Progenitor cell of endocrine pancreas (in vitro differentiated cells): ENCODE measurements at places on chromosomes 7 and 10. TPM values are rescaled to one million over a fixed set of nuclear protein-coding genes. Genes with fewer than 3 reads are reported as not detected.

ITGA8 gene
- 0.36 TPM in 1 of 2 replicates, not detected in the other for total RNA-seq

GRCh38 chr10:55870186-55870585, 490.9 kb downstream of the ZWINT start:
- H3K36me3 ChIP-seq = no peaks in the 10 kb centered on the region
- H3K27ac ChIP-seq = no peak overlapping the region
- no peaks in the 10 kb centered on the region for H3K27me3 ChIP-seq
- H3K4me3 ChIP-seq = no peak overlapping the region

IFT22 gene
- total RNA-seq = 60.3 and 60.6 TPM in 2 replicates

DNA sequence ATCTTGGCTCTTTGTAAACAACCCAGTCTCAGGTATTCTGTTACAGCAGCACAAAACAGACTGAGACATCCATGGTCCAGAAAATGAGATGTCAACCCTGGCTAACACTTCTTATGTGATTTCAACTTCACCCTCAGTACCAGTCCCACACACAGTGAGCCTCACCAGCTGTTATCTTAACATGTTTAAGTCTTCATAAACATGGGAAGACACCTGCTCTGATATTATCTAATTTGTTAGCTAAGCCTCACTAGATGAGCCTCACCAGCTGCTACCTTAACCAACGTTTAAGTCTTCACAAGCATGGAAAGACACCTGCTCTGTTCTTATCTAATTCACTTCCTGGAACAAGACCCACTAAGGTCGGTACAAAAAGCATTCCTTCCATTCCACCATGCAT, 130.8 kb downstream of the CALN1 start:
- DNase-seq = no peak
- H3K4me1 ChIP-seq = no peaks in the 10 kb centered on the region
- peaks cover 10% of the 10 kb centered on the region for H3K27me3 ChIP-seq
- H3K27ac ChIP-seq = no peak overlapping the region
- no peak overlapping the region for H3K4me3 ChIP-seq

- H3K4me1 ChIP-seq = peaks cover 2% of the 10 kb centered on the region
- peaks cover 1% of the 10 kb centered on the region for H3K36me3 ChIP-seq
- H3K27me3 ChIP-seq = no peaks in the 10 kb centered on the region
- no peak overlapping the region for H3K27ac ChIP-seq
- no peak for DNase-seq
These were observed 75.7 kb downstream of the PTPRE start for GRCh38 chr10:127982601-127983000.

DNA sequence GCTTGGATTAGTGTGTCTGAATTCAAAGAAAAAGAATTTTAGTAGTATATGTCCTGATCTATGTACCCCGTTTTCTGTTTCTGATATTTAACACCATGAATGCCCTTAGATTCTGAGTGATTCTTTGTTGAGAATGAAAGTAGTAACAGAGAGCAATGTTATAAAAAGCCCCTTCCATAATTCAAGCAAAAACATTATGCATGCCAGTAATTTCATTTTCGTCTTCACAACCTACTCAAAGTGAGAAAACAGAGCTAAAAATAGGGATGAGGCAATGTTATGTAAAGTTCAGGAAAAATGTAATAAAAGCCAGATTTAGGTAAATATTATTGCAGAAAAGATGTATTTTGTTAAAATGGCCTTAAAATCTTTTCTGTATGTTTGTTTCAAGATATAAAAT, 28.1 kb downstream of the PTPRZ1 start:
- no peaks in the 10 kb centered on the region for H3K36me3 ChIP-seq
- no peaks in the 10 kb centered on the region for H3K27me3 ChIP-seq
- no peak overlapping the region for H3K4me3 ChIP-seq
- DNase-seq = no peak

GRCh38 chr10:126569513-126570244, 100.8 kb downstream of the C10orf90 start:
- H3K4me1 ChIP-seq = peaks cover 6% of the 10 kb centered on the region
- no peak for DNase-seq
- no peaks in the 10 kb centered on the region for H3K36me3 ChIP-seq
- H3K27me3 ChIP-seq = peaks cover 46% of the 10 kb centered on the region
- H3K4me3 ChIP-seq = no peak overlapping the region

PLCE1 gene
- total RNA-seq = 12.1 and 14.1 TPM in 2 replicates

DNA sequence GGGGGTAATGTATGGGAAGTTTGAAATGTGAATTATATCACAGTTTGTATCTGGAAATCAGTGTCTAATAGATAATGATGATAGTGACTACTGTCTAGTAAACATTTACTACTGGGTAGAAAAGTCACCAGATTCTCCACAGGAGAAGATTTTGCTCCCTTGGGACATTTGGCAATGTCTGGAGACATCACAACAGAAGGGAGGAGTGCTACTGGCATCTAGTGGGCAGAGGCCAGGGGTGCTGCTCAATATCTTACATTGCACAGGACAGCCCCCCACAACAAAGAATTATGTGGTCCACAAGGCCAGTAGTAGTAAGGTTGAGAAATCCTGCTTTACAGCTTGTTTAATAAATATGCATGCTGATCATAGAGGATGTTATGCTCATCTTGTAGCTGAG, 92.3 kb upstream of the PRPS1L1 start:
- DNase-seq = no peak
- no peaks in the 10 kb centered on the region for H3K27me3 ChIP-seq
- H3K4me1 ChIP-seq = peaks cover under 1% of the 10 kb centered on the region
- no peaks in the 10 kb centered on the region for H3K36me3 ChIP-seq
- H3K4me3 ChIP-seq = no peak overlapping the region

HOXA2 gene
- total RNA-seq = 17.9 and 18.6 TPM in 2 replicates

DNA sequence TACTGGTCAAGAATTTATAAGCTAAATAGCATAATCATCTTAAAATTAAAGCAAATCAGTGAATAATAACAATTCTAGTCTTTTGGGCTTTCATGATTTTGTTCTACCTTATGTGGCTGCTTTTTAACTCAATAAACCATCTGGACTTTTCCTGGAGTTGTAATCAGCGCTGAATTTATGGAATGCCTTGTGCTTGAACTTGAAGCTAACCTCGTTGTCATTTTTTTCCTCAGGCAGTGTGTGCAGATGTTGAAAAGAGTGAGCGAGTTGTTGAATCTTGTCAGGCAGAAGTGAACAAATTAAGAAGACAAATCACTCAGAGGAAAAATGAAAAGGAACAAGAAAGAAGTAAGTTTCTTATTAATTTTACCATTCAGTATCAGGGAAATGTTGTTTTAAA, 29.5 kb downstream of the ABRAXAS2 start:
- no peak for DNase-seq
- H3K27me3 ChIP-seq = no peaks in the 10 kb centered on the region
- H3K4me3 ChIP-seq = no peak overlapping the region

MMD2 gene
- total RNA-seq = not detected in 2 replicates

- peak overlapping the region; percentile 97 for H3K4me3 ChIP-seq
- no peaks in the 10 kb centered on the region for H3K27me3 ChIP-seq
- H3K27ac ChIP-seq = peak overlapping the region; percentile 99
- peaks cover 15% of the 10 kb centered on the region for H3K36me3 ChIP-seq
- peaks cover 85% of the 10 kb centered on the region for H3K4me1 ChIP-seq
These were observed 11.1 kb downstream of the HOXA4 start for GRCh38 chr7:27119412-27119911.

GRCh38 chr10:26697163-26697921, at the start of gene PDSS1:
TSS of gene PDSS1 (plus strand) at chr10:26697701. CDS start at chr10:26697712, 11 bp downstream.
- peaks cover 14% of the 10 kb centered on the region for H3K4me1 ChIP-seq
- H3K27ac ChIP-seq = peak within 1 kb of the TSS; percentile 96
- H3K27me3 ChIP-seq = peaks cover 11% of the 10 kb centered on the region
- peak within 1 kb of the TSS; percentile 94 for H3K4me3 ChIP-seq
- peaks cover 3% of the 10 kb centered on the region for H3K36me3 ChIP-seq
- peak; percentile 42 for DNase-seq

DNA sequence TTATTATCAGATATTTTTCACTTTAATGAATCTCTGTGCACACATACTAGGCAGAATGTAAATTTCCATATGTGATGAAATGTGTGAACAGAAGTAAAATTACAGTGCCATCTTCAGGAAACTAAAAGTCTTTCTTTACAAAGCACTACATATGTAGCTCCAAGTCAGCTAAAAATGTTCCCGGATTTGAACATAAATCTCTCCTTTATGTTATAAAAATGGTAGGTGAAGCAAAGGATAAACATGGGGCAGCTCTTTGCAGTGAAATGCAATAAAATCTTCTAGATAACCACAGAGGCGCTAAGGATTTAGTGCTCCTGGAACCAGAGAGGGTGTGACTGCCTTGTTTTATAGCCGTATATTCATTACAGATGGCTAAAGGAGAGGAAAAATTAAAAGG, 104.9 kb upstream of the C7orf33 start:
- no peak overlapping the region for H3K4me3 ChIP-seq
- no peak overlapping the region for H3K27ac ChIP-seq
- peaks cover 3% of the 10 kb centered on the region for H3K4me1 ChIP-seq
- H3K27me3 ChIP-seq = peaks cover 11% of the 10 kb centered on the region
- H3K36me3 ChIP-seq = no peaks in the 10 kb centered on the region

CTAGE8 gene
- total RNA-seq = 7.2 and 8.9 TPM in 2 replicates

ZMIZ2 gene
- 217 and 222 TPM in 2 replicates for total RNA-seq

- H3K4me3 ChIP-seq = no peak overlapping the region
- H3K4me1 ChIP-seq = peaks cover 43% of the 10 kb centered on the region
- H3K27me3 ChIP-seq = no peaks in the 10 kb centered on the region
- H3K27ac ChIP-seq = peak overlapping the region; percentile 28
- no peak for DNase-seq
- peaks cover 1% of the 10 kb centered on the region for H3K36me3 ChIP-seq
These were observed 116.1 kb downstream of the FANK1 start for GRCh38 chr10:126012485-126012884.

WEE2 gene
- total RNA-seq = 0.16 and 0.36 TPM in 2 replicates

NUTM2A gene
- total RNA-seq = 2.9 and 4.3 TPM in 2 replicates

GRCh38 chr10:123150271-123150985, 2.5 kb downstream of the HMX2 start:
- H3K4me3 ChIP-seq = peak overlapping the region; percentile 59
- no peaks in the 10 kb centered on the region for H3K36me3 ChIP-seq
- H3K27me3 ChIP-seq = peaks cover 66% of the 10 kb centered on the region
- H3K4me1 ChIP-seq = peaks cover 21% of the 10 kb centered on the region
- DNase-seq = no peak

NEUROG3 gene
- 7.2 and 7.3 TPM in 2 replicates for total RNA-seq

DNA sequence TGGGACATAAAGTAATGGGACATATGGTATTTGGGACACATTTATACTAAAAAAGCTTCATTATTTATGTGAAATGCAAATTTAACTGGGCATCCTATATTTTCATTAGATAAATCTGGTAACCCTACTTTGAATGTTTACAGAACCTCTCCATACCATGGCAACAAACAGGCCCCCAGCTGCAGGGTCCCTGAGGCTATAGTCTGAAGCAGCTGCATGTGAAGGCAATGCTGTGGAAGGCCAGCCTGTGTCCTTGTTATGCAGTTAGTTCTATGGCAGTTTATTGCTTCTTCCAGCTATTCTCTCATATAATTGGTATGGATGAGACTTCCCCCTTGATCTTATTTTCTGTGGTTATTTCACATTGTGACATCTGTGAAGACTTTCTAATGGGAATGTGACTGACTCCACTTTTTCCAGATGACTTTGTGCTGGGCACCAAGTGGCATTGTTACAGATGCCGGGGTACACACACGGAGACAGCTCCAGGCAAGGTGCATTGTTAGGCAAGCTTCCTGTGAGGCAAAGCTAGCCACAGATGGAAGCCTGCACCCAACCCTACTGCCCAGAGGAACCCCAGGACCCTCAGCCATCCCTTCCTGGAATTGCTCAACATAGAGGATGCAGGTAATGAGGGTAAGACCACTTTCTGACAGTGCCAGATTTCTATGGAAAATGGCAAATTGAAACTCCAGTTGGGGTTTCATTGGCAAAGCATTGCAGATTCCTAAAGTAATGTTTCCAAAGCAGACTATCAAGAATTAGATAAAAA, 49.5 kb upstream of the ADAM12 start:
- H3K4me1 ChIP-seq = peaks cover 3% of the 10 kb centered on the region
- no peaks in the 10 kb centered on the region for H3K36me3 ChIP-seq
- no peak overlapping the region for H3K4me3 ChIP-seq
- no peak for DNase-seq

- no peaks in the 10 kb centered on the region for H3K36me3 ChIP-seq
- no peak overlapping the region for H3K4me3 ChIP-seq
- no peak overlapping the region for H3K27ac ChIP-seq
- peaks cover 24% of the 10 kb centered on the region for H3K4me1 ChIP-seq
These were observed 68.1 kb upstream of the GSDME start for GRCh38 chr7:24825381-24825794.

TET1 gene
- 36.2 and 37.3 TPM in 2 replicates for total RNA-seq

DNA sequence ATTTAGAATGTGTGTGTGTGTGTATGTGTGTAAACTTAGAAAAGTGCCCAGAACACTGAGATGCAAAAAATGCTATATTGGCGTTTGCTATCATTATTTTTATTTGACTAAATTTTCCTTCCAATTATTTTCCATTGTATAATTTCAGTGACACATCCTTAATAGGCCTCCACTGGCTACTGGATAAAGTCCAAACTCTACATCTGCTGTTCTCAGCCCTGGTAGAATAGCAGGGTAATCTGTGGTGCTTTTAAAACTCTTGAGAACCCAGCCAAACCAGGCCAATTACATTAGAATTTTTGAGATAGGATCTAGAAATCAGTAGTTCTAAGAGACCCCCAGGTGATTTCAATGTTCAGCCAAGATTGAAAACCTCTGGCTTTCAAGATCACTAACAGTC, 66.4 kb downstream of the ZNF503 start:
- H3K4me3 ChIP-seq = no peak overlapping the region
- DNase-seq = no peak
- H3K4me1 ChIP-seq = no peaks in the 10 kb centered on the region
- peaks cover 1% of the 10 kb centered on the region for H3K36me3 ChIP-seq
- H3K27me3 ChIP-seq = peaks cover 20% of the 10 kb centered on the region

DNA sequence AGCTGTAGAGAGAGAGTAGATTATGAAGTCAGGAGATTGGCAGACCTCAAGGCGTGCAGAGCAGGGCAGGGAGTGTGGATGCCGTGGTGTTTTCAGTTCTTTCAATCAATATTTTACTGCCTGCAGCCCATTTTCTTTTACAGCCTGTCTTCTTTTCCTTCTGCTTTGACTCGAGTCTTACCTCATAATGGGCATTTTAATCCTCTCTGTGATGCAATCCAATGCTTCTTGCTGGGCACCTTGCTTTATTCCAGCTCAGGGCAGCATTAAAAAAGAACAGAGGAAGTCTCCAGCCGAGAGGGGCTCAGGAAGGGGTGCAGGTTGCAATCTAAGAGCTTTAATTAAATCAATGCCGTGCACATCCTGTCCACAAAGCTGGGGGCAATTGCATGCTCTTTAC, 839.0 kb downstream of the LRMDA start:
- H3K4me1 ChIP-seq = peaks cover 11% of the 10 kb centered on the region
- no peaks in the 10 kb centered on the region for H3K27me3 ChIP-seq
- H3K4me3 ChIP-seq = no peak overlapping the region
- H3K27ac ChIP-seq = peak overlapping the region; percentile 63

DNA sequence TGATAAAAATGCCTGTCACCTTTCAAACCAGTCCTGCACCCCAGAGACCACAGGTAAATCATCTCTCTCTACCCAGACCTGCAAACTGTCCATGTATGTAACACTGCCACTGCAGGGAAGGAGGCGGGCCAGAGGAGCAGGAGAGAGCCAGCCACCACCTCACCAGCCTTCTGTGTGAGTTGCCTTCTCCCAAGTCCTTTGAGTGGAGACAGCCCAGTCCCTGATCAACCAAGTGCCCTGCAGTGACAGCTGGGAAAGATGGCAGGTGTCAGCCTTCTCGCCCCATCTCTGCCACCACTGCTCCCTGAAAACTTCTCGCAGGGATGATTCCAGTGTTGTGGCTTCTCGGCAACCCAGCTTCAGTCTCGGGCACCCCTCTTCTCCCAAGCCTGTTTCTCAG, 42.4 kb downstream of the MTURN start:
- H3K4me1 ChIP-seq = peaks cover 4% of the 10 kb centered on the region
- no peak overlapping the region for H3K4me3 ChIP-seq
- no peak overlapping the region for H3K27ac ChIP-seq

GRCh38 chr7:157211690-157212089, 73.0 kb downstream of the UBE3C start:
- H3K4me3 ChIP-seq = no peak overlapping the region
- no peaks in the 10 kb centered on the region for H3K27me3 ChIP-seq
- peaks cover 16% of the 10 kb centered on the region for H3K36me3 ChIP-seq
- H3K4me1 ChIP-seq = no peaks in the 10 kb centered on the region
- no peak overlapping the region for H3K27ac ChIP-seq

HIF1AN gene
- total RNA-seq = 67.3 and 74.5 TPM in 2 replicates
